Nucleus accumbens (tissue), 56 donors: ENCODE measurements at places on chromosomes 5 and 9.

GRCh38 chr9:116075191-116075590, 78.4 kb upstream of the PAPPA start:
- DNase-seq = no peak

GRCh38 chr5:178470760-178471025, 119.5 kb downstream of the COL23A1 start:
- DNase-seq = no peak

DNA sequence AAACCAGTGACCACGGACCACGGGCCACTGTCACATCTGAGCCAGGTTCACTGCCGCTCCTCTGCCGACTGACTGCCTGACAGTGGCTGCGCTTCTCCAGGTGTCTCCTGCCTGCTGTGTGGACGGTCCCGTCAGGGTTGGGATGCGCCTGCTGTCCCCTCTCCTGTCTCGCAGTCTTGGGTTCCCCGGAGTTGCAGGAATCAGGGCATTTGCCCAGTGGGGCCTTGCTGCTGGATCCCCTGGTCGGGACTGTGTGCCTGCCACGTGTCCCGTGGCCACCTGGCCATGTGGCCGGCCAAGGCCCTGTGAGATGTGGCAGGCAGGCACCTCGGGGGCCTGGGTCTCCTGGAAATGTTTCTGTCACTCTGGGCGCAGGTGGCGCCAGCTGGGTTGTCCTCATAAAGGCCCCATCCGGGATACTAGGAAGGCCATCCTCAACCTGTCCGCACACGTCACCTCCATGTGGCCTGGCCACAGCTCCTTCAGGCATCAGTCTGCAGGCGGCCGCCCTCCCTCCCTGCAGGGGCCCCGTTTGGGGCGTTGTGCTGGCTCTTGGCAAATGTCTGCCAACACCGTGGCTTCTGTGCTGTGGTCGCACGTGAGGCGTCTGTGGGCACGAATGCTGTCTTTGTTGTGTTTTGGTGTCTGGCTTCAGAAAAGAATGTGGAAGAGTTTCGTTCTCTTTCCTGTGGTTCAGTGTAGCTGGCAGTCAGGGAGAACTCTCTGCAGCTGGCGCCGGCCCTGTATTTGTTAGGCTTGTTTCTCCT, 6.4 kb upstream of the TOR4A start:
- no peak for DNase-seq

- DNase-seq = no peak
Measured at GRCh38 chr9:12875191-12875590, 100.4 kb downstream of the LURAP1L start.

DNA sequence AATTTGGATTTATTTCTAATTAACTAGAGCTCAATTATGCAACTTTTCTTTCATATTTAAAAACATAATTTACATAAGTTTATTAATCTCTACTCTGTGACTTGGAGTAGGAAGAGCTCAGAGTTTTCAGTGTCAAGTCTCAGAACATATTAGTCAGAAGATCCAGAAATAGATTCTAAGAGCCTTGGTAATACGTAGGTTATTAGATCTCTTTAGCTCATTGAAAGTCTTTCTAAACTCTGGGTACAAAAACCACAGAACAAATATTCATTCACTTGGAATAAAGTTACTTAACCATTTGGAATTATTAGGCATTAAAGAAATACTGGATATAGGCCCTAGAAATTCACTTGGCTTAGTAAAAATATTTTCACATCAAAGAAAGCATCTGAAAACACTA, 26.3 kb upstream of the ISCA1 start:
- DNase-seq = no peak

GRCh38 chr9:111272581-111272980, 57.4 kb downstream of the OR2K2 start:
- DNase-seq = no peak

- no peak for DNase-seq
Measured at GRCh38 chr5:181045316-181045715, 5.2 kb downstream of the BTNL9 start.

DNA sequence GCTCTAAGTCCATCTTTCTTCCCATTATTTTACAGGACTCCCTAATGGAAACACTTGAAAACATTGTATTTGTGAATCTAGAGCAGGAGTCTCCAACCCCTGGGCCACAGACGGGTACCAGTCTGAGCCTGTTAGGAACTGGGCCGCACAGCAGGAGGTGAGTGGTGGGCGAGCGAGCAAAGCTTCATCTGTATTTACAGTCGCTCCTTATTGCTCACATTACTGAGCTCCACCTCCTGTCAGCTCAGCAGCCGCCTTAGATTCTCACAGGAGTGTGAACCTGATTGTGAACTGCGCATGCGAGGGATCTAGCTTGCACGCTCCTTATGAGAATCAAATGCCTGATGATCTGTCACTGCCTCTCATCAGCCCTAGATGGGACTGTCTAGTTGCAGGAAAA, 111.0 kb downstream of the MED27 start:
- DNase-seq = no peak

GRCh38 chr5:177455661-177456590, 9.3 kb downstream of the PRR7 start:
- DNase-seq = peak; percentile 82

- no peak for DNase-seq
Measured at GRCh38 chr9:92276331-92277032, 17.0 kb downstream of the IARS1 start.
